ENCODE measurements at places on chromosomes 7 and 10. TPM values are rescaled to one million over a fixed set of nuclear protein-coding genes. Genes with fewer than 3 reads are reported as not detected.

- DNase-seq: no peak
These were observed 2.9 kb upstream of the XPNPEP1 start for GRCh38 chr10:109926061-109926745.

- no peak for DNase-seq
These were observed 9.4 kb upstream of the CYCS start for GRCh38 chr7:25134358-25135010.

- DNase-seq: no peak
These were observed 14.1 kb downstream of the BMPER start for GRCh38 chr7:33919449-33919848.

GRCh38 chr7:295155-296154, 5.5 kb downstream of the FOXL3 start:
- DNase-seq: no peak

DNA sequence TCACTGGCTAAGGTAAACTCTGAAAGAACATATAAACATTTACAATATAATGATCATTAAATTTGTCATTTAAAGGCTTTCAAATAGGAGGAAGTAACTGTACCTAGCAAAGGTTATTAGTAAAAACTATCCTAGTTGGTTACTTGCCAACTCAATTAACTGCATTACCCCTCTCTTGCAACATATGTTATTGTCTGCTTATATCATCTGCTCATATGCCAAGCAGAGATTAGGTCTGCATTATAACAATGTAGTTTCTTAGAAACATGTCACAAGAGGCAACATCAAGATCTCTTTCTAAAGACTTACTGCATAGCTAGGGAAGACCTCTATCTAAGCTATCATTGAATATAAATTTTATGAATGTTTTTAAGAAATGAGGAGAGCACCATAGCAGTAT, 132.5 kb downstream of the RELN start:
- no peak for DNase-seq

GRCh38 chr7:110569486-110570205, 521.3 kb upstream of the LRRN3 start:
- DNase-seq: no peak

GRCh38 chr7:128879939-128880746, 17.5 kb downstream of the ATP6V1F start:
- DNase-seq: no peak

DNA sequence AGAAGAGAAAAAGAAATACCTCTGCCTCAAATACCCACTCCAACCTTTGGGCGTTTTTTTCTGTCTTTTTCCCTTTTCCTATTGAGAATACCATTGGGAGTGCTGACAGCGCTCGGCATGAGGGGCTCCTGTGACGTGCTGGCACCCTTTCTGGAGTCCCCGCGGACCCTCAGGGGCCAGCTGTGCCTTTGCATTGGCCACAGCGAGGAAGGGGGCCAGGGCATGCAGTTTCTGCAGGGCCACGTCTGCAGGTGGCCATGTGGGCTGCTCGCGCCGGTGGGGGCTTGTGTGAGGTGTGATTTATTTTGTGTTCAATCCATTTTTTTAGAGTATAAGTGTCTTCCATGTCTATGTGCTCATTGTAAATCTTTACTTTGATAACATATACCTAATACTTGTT, 57.4 kb downstream of the INPP5A start:
- DNase-seq: no peak

DNA sequence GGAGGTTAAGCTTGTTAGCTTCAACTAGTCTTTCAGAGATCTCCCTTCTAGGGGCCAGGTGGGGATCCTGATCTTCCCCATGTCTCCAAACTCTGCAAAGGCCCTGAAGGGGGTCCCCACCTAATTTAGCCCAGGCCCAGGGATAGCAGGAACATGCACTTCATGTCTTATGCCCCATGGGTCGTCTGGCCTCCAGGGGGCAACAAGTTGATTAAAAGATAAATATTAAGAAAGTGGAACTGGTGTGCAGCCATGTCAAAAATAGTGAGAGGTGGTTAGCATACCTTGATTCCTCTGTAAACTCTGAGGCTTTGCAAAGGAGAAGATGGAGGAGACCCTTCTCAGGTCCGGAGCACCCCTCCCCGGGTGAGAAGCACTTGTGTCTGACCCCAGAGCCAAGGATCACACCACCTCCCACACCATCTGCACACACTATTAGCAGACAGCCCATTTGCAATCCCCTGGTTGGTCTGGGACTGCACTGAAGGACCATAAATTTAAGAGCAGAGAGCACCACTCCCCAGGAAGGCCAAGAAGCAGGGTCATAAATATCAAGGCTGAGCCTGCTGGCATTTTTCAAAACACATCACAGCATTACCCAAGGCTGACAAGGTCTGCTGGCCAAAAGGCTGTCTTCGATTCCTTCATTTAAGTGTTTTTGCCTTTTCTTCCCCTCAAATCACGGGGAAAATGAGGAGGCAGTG, 44.2 kb upstream of the LRRC18 start:
- DNase-seq: no peak

- no peak for DNase-seq
These were observed 14.0 kb downstream of the PDIA4 start for GRCh38 chr7:149014309-149014708.

- DNase-seq: no peak
These were observed at the start of gene ADRA2A for GRCh38 chr10:111076682-111077478. ADRA2A (plus strand) TSS chr10:111077029; CDS start chr10:111077997, 968 bp downstream.

GRCh38 chr10:5416981-5417380, 4.6 kb downstream of the NET1 start:
- DNase-seq: no peak

DNA sequence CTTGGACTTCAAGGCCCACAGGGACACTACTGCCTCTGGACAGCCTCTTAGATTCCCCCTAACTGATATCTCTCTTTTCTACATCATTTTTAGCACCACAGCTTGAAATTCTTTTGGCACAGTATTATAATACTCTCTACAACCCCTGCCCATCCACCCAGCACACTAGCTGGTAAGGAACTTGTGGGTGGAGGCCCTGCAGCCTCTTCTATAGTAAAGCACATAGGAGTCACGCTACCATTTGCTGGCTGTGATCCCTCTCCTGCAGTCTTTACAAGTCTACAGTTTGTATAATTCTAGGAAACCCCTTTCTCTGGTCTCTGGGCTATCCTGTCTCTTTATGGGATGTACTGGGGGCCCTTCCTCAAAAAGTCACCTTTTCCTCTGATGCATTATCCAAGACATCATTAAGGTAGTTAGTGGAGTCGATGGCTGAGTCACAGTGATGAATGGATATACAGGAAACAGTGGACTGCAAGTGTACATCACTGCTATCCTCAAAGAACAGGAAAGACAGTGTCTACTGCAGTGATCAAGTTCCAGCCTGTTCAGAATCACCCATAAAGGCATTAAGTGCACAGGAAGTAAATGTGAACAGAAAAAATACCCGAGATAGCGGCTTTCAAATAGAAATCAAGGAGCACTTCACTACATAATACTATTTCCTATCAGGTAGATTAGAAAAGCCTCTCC, 54.4 kb downstream of the STK17A start:
- DNase-seq: no peak

DNA sequence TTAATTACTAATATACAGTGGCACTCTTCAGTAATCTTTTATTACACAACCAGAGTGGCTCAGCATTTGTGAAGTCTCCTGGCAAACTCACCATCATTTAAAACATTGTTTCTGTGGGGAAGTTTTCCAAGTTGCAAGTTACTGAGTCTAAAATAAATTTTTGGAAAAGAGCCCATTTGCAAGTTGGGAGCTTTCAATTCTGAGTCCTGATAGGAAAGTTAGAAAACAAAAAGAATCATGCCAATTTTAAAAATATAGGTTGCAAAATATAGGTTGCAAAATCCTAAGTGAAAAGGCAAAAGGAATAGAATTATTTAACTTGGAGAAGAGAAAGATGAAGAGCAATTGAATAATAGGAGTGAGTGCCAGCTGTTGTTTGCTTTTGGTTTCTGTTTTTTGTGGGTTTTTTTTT, 378.8 kb upstream of the C7orf33 start:
- no peak for DNase-seq

- DNase-seq: no peak
These were observed 103.6 kb downstream of the SPDYE5 start for GRCh38 chr7:75595766-75596165.

DNA sequence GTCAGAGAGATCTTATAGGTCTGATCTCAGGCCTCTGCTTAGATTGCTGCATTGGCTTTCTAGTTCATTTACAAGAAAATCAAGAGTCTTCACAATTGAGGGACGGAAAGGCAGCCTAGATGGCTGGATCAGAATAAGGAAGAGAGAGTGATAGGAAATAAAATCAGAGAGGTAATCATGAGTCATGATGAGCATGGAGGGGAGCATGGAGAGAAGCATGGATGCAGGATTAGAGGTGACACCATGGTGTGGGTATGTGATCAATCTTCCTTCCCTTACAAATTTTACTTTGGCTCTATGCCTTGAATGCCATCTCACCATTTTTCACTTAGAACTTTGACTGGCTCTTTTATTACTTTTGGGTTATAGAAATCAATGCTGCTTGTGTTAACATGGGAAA, 1.4 kb downstream of the BCCIP start:
- no peak for DNase-seq

GRCh38 chr7:27138472-27138871, 5.0 kb downstream of the HOXA5 start:
- DNase-seq: no peak

DNA sequence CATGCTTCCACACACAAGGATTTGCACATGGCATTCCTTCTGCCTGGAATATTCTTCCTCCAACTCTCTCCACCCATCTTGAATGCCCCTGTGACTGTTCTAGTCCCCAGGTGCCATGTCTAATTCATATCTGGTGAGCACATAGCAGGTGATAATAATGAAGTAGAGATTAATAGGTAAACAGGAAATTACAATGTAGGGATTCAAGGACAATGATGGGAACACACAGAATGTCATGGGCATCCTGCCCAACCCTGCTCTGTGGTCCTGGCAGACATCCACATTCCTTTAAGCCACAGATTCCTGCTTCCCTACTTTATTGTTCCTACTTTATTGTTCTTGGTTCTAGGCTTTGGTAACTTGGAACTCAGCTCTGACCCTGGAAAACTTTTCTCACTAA, 115.8 kb downstream of the THSD7A start:
- peak; percentile 98 for DNase-seq

DNA sequence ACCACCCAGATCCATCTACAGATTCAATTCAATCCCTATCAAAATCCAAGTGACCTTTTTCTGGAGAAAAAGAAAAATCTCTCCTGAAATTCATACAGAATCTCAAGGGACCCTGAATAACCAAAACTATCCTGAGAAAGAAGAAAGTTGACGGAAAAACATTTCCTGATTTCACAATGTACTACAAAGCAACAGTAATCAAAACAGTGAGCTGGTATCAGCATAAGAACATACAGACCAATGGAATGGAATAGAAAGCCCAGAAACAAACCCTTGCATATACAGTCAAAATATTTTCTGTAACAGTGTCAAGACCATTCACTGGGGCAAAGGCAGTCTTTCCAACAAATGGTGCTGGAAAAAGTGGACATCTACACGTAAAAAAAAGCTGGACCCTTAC, 89.9 kb downstream of the JMJD1C start:
- DNase-seq: no peak

DNA sequence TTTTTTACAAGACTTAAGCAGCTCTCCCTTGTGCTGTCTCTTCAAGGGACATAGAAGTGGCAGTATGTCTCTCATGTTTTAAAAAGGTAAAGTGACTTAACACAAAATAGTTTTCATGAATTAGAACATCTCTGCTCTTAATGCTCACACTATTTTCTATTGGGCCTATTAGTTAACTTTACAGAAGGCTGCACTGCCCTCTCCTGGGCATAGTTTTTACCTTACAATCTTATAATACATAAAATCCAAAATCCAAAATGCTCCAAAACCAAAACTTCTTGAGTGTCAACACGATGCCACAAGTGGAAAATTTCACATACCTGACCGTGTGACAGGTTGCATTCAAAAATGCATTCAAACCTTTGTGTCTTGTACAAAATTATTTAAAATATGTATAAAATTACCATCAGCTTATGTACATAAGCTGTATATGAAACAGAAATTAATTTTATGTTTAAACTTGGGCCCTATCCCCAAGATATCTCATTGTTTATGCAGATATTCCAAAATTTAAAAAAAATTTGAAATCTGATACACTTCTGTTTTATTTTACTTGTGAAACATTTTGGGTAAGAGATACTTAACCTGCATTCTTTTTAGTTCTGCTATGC, 25.8 kb downstream of the TES start:
- no peak for DNase-seq

DNA sequence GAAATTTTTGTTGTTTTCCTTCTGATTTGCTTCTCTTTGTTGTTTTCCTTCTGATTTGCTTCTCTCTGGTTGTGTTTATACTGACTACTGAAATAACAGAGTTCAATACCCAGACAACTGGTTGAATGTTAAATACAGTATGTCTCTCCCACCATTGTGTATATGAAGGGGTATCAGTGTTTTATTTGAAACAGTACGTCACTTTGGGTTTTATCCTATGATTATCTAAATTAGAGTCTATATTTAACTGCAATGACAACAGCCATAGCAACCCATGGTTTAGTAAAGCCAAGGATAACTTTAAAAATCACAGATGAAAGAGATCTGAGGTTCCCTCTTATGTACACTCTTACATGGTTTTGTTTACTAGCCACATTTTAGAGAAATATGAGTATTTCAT, 141.3 kb downstream of the GNAT3 start:
- no peak for DNase-seq

- no peak for DNase-seq
These were observed 36.0 kb upstream of the GLI3 start for GRCh38 chr7:42272793-42273665.

- no peak for DNase-seq
These were observed 825.2 kb downstream of the REEP3 start for GRCh38 chr10:64346389-64346788.

DNA sequence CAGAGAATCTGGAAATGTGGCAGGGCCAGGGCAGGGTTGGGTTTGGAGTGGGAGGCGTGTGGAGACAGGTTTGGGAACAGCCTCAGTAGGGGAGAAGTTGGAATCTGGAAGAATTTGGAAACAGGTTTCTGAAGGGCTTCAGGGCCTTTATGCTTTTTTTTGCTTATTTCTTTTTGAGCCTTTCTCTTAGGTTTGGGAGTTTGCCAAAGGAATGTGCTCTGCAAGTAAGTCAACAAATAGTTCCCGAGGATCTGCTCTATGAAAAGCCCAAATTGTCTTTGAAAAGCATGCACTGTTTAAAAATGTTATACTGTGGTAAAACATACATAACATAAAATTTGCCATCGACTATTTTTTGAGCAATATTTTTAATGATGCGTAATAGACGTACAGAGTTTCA, 86.7 kb upstream of the ADRB1 start:
- no peak for DNase-seq

- no peak for DNase-seq
These were observed 746.5 kb downstream of the AUTS2 start for GRCh38 chr7:70344726-70345125.

BTBD16 gene
- total RNA-seq: not detected

ADAM22 gene
- total RNA-seq: 1.1 TPM

PDZD7 gene
- 1.2 TPM for total RNA-seq

FFAR4 gene
- total RNA-seq: not detected

OPN4 gene
- not detected for total RNA-seq

TMEM176B gene
- total RNA-seq: not detected

CYP2W1 gene
- not detected for total RNA-seq

PLA2G12B gene
- total RNA-seq: not detected

CTAGE6 gene
- total RNA-seq: 0.88 TPM

CRCP gene
- 23.4 TPM for total RNA-seq

MMRN2 gene
- total RNA-seq: 243 TPM

PHF14 gene
- total RNA-seq: 48.6 TPM

TMEM243 gene
- total RNA-seq: 29.9 TPM

WEE2 gene
- not detected for total RNA-seq

HMX2 gene
- not detected for total RNA-seq

ESYT2 gene
- total RNA-seq: 49.5 TPM

AKR1C8 gene
- not detected for total RNA-seq

SPDYE2B gene
- total RNA-seq: not detected

PALS2 gene
- total RNA-seq: 4.6 TPM

VSTM2A gene
- total RNA-seq: not detected
